ENCODE measurements at places on chromosomes 6 and 20.

GRCh38 chr6:135014353-135014832 lies 40.2 kb downstream of the HBS1L start:
- DNase-seq: no peak

DNA sequence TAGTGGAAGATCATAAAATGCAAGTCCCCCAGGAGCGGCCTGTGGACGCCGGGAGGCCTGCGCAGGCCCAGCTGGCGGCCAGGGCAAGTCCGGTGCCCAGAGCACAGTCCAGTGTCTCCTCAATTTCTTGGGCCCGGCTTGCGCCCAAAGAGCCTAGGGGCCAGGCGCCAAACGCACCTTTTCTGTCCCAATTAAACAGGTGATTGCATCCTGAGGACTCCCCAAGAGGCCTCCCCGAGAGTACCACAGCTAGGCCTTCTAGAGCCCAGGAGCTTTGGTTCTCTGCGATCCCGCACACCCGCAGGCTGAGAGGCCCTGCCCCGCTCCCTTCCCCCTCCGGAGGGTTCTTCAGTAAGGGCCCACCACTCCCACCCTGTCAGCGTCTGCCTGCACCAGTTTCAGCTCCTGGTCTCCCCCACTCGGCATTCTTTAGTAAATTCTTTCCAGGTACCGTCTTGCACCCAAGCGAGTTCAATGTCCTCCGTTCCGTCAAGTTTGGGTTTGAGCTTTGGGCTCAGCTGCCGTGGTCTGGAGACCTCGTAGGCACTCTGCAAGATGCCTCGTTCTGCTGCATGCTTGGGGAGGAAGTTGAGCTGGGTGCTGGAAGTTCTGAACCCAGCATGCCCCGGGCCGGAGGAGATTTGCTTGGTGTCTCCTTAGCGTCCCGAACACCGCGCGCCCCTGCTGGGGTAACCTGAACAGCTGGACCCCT lies 3.9 kb upstream of the NKX2-2 start:
- no peak for DNase-seq

GRCh38 chr20:44461142-44461802 lies 14.4 kb upstream of the TTPAL start:
- no peak for DNase-seq

GRCh38 chr6:148395583-148396101 lies 53.0 kb downstream of the SASH1 start:
- peak; percentile 27 for DNase-seq

DNA sequence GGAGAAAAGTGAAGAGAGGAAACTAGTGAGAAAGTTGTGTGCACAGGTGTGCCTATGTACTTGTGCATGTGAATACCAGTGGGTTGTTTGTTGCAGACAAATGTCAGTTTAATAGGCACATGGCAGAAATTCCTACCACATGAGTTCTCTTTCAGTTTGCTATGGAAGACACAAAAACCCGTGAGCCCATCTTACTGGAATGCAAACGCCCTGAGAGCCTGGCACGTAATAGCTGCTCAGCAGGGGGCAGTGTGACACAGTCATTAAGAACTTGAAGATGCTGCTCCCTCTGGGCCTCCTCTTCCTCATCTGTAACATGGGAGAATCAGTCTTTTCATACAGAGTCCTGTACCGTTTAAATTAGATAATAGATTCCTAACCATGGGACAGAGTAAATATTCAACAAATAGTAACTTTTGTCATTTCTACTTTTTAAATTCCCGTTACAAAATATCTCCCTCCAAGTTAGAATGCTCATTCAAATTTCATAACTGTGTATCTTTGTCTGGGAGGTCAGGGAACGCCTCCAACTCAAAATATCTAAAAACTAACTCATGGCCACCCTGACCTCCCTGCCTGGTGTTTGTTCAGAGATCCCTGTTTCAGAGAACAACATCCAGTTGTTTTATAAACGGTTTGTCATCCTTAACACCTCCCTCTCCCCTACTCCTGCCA lies 802.9 kb downstream of the MAFB start:
- no peak for DNase-seq

DNA sequence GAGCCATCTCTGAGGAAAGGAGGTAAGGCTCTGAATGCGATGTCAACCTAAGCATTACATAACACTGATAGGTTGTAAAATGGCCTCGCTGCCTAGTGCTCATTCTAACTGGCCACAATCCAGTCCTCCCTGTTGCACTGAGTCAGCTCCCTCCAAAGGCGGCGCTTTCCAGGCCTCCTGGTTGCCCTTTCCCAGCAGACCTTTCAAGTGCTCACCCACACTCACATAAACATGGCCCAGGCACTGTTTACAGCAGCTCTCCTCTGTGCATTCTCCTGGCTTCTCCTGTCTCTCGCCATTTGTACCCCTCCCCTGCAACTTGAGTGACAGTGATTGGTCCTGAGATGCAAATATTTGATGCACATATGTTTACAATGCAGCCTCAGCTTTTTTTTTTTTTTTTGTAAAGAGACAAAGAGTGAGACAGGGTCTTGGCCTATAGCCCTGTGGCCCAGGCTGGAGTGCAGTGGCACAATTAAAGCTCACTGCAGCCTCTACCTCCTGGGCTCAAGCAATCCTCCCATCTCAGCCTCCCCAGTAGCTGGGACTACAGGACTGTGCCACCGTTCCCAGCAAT lies 36.8 kb upstream of the PRND start:
- no peak for DNase-seq

DNA sequence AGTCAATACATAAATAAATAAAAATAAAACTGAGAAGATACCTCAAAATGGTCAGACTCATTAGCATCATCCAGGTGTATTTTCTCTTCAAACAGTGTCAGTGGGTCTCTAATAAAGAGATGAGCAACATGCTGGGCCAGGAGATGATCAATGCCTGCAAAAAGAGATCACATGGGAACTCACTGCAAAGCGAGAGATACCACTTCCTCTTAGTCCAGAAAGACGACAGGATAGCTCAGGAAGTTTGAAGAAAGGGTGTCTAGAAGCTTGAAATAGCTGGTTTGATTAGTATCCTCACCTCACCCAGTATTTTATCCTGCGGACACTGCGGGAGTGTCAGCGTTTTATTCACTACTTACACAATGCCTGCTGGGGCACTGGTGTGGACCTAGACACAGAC lies 38.0 kb downstream of the GCLC start:
- no peak for DNase-seq

GRCh38 chr6:14383393-14384174 lies 266.0 kb downstream of the CD83 start:
- no peak for DNase-seq

GRCh38 chr20:57372581-57373350 lies 18.4 kb upstream of the RBM38 start:
- no peak for DNase-seq

DNA sequence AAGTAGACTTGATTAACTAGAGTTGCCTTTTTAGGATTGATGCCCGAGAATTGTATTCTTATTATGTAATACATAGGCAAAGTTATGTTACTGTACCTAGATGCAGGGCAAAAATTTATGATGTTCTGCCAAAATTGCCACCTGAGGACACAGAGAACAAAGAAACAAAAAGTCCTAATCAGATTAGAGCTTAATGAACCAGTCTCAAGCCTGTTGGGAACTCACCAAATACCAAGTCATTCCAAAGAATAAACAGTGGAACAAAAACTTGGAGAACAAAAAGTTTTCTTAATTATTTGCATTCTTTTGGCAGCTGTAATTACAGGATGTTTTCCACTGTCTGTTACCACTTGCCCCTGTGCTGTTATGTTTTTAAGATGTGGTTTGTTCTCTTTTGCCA lies 154.7 kb upstream of the SGK1 start:
- no peak for DNase-seq

- DNase-seq: no peak
Measured at GRCh38 chr20:62390317-62391164, 3.6 kb downstream of the RPS21 start.

DNA sequence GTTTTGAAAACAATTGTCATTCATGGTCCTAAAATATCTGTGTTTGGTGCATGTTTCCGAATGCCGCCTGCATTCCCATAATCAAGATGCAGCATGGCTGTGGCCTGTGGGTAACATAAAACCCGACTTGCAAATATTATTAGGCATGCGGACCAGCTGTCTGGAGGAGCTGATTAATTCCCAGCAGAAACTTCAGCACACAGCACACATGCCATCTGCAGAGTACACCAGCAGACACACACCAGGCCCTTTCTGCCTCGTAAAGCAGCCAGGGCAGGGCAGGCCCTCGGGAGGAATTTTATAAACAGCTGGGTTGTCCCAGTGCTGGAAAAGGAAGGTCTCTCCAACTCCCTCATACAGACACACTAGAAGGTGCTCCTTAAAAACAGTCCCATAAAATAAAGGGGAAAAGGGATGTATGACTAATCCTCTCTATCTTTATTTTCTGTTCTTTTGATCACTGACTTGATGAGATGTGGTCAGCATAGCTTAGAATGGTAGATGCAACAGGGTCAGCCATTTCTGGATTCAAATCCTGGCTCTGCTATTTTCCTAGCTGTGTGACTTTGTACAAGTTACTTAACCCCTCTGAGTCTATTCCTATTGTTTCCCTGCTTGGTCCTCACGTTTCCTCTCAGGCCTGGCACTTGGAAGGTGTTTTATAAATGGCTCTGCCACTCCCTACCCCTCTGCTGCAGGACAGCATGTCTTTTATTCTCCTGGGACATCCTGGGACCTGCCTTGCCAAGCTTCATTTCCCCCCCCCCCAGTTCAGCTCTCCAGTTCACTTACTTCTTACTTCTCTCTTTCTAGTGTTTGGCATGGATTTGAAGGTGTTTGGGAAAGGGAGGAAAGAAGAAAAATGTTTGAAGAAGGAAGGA lies 85.9 kb upstream of the TRAF3IP2 start:
- no peak for DNase-seq

- DNase-seq: no peak
Measured at GRCh38 chr6:119255492-119255891, 94.1 kb downstream of the MAN1A1 start.

- no peak for DNase-seq
Measured at GRCh38 chr6:147185216-147185615, 19.0 kb upstream of the STXBP5 start.

- DNase-seq: no peak
Measured at GRCh38 chr20:57396984-57397692, 5.9 kb downstream of the RBM38 start.

DNA sequence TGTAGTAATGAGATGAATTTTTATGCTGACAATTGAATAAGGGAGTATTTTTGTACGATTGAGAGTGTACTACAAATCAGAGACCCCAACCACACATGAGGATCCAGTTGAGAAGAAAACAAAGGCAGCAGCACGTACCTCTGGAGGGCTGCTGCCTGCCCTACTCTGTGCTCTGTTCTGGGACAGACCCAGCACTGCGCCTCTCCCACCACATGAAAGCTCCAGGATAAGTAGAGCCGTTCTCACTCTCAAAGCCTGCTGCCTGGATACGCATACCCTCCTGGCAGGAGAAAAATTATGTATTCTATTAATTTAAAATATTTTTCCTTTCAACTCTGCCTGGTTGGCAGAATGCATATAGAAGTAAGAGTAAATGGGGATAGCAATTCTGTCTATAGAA lies 11.5 kb upstream of the TRAF3IP2 start:
- DNase-seq: no peak

DNA sequence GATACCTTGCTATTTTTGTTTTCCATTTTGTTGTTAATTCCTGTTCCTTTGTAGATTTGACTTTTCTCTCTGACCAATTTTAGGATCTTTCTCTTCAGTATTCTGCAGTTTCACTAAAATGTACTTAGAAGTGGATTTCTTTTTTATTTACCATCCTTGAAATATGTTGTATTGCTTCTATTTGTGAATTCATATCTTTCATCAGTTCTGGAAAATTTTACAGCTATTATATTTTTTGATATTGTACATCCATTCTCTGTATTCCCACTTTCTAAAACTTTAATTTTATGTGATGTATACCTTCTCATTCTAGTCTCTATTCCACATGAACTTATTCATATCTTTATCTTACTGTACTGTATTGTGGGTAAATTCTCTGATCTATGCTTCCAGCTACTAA lies 9.7 kb upstream of the ALDH8A1 start:
- DNase-seq: no peak

- DNase-seq: no peak
Measured at GRCh38 chr20:25394276-25394675, 3.6 kb upstream of the ABHD12 start.

GRCh38 chr20:53187392-53188068 lies 215.4 kb downstream of the TSHZ2 start:
- DNase-seq: no peak

DNA sequence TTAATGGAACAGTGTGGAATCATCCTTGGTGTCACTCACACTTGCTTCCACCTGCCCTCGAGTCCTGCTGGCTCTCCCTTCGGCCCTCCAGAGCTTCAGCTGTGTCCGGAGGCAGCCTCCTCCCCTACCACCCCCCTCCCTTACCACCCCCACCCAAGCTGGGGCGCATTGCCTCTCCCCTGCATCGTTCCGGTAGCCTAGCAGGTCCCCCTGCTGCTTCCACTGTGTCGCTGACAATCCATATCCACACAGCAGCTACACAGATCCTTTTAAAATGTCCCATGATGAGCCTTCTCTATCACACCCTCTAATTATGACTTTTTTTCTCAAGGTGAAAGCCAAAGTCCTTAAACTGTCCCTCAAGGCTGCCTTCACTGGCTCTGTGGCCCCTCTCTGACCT lies 117.6 kb downstream of the TIAM2 start:
- no peak for DNase-seq

GRCh38 chr20:14830466-14830865 lies 493.1 kb upstream of the FLRT3 start:
- DNase-seq: no peak

DNA sequence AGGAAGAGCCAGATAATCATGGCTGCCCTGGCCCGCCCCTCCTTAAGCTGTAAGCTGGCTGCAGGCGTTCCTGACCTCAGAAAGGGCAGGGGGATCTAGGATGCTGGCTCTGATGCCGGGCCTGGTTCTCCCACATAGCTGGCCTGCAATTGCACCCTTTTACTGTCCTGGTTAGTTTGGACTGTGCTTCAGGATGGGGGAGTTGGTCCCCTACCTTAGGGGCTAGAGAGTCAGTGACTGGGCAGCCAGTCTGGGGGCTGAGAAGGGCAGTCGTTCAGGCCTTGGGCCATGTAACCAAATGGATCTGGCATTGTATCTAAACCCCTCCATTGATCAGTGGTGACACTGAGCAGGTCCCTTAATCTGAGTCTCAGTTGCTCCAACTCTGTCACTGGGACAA lies 40.7 kb downstream of the TGM3 start:
- DNase-seq: no peak

DNA sequence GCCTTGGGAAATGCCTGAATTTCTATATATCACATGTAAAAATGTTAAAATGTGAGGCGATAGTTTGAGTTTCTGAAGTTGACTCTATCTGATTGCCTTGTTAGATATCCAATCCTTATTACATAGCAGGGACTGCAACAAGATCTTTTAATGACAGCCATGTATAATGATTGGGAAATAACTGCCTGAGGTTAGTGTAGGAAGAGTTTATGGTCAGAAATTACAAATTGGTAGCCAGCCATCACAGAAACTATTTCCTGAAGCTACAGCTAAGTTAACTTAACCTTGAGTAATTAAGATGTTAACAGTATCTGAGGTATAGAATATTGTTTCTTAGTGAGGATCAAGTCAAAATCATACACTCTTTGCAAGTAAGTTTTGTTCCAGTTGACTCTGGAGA lies 41.0 kb downstream of the AKIRIN2 start:
- no peak for DNase-seq
